ENCODE measurements at places on chromosomes 12 and 14. TPM values are rescaled to one million over a fixed set of nuclear protein-coding genes. Genes with fewer than 3 reads are reported as not detected.

PRR4 gene
- 12.2 TPM for total RNA-seq

- no peak for DNase-seq
These were observed 21.4 kb downstream of the OTUB2 start for GRCh38 chr14:94047581-94047980.

DNA sequence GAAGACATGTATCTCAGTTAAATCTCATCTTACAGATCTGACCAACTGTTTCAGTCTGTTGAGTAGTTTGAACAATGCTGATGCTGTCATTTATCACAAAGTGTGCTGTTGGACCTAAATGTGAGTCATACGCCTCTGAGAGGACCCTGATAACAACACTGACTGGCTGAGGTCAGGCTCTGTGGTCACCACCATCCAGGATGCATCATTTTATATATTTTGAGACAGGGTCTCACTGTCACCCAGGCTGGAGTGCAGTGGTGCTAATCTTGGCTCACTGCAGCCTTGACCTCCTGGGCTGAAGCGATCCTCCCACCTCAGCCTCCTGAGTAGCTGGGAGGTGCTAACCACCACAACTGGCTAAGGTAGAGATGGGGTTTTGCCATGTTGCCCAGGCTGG, 181.0 kb upstream of the RGS6 start:
- DNase-seq: no peak

CCDC196 gene
- total RNA-seq: not detected

DNA sequence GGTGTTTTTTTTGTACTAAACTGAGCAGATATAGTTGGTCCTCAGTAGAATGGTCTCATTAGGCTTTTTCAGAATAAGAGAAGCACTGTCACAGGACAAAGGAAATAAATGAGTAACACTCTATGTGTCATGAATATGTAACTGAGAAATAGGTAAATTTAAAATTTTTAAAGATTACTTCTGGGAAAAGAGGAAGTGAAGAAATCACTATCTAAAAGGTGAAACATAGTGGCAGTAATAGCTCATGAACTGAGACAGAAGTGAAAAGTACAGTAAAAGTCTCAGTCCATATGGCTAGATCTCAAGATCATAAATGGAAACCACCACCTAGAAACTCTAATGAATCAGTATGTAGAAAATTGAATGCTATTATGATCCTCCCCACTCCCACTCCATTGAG, 89.3 kb upstream of the TTC7B start:
- no peak for DNase-seq

- DNase-seq: peak; percentile 18
These were observed 102.4 kb upstream of the E2F7 start for GRCh38 chr12:77167801-77168200.

KCNK10 gene
- under 0.01 TPM for total RNA-seq

TAC3 gene
- total RNA-seq: not detected

DNA sequence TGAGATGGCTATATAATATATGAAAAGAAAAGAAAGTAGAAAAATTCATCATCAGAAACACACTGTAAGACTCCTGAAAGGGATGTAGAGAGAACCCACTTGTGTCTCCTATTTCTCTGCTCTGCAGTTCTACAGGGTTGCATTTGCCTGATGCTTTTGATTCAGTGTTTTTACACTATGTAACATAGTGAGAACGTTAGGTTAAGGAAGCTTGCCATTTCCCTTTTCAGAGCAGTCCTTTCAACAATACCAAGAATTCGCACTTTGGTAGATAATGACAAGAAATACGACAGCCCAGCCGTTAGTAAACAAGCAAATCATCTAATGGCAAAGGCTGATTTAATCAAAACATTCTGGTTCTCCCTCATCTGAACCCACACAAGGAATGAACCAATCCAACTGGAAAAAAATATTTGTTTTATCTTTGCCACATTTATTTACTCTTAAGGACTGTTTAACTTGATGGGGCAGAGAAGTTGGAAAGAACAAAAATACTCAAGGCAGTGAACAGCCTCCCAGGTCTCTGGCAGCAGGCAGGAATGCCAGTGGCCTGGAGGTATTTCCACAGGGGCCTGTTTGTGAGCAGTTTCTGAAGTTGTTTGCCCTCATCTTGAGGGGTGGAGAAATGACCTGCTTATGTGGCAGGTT, 30.8 kb upstream of the SOCS2 start:
- no peak for DNase-seq

GRCh38 chr12:126210026-126210425, 1144.8 kb downstream of the AACS start:
- DNase-seq: no peak

DNA sequence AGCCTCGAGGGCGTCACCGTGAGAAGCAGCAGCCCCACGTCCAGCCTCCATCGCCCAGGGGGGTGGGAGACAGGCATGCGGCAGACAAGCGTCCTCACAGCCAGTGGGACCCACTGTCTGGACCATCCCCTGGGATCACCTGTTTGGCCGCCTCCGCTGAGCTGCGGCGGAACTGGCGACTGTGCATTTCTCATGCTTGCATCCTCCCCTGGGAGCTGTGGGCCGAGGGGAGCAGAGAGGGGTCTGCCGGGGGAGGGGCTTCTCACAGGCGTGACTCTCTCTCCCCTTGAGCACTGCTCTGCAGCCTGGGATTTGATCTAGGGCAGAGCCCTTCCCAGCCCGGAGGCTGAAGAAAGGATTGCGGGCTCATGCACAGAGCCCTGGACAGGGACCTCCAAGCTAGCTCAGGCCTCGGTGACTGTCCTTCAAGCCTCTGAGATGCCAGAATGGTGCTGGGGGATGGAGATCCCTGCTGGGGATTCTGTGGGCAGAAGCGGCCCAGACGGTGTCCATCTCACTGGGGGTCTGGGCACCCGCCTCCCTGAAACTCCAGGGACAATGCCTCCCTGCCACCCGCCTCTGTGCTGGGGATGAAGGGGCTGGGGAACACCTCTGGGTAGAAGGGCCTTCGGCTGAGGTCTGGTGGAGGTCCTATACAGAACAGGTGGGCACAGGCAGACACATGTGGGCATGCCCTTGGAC, 61.1 kb downstream of the PRIMA1 start:
- no peak for DNase-seq

DNA sequence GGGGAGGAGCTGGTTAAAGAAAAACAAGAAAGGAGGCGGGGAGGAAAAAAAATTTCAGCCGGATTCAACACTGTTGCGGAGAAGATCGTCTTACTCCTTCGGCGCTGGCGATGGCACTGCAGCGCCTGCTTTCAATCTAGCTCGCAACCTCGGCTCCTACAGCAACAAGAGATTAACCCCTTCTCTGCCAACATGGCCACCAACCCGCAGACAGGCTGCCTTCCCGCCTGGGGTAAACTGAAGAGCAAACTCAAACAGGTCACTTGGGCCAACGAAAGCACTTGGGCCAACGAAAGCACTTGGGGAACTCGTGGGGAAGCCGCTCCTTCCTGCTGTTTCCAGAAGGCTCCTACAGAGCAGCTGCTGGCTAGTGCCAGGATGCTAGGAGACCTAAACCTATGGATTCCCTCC, 73.7 kb downstream of the CIT start:
- DNase-seq: no peak

DNA sequence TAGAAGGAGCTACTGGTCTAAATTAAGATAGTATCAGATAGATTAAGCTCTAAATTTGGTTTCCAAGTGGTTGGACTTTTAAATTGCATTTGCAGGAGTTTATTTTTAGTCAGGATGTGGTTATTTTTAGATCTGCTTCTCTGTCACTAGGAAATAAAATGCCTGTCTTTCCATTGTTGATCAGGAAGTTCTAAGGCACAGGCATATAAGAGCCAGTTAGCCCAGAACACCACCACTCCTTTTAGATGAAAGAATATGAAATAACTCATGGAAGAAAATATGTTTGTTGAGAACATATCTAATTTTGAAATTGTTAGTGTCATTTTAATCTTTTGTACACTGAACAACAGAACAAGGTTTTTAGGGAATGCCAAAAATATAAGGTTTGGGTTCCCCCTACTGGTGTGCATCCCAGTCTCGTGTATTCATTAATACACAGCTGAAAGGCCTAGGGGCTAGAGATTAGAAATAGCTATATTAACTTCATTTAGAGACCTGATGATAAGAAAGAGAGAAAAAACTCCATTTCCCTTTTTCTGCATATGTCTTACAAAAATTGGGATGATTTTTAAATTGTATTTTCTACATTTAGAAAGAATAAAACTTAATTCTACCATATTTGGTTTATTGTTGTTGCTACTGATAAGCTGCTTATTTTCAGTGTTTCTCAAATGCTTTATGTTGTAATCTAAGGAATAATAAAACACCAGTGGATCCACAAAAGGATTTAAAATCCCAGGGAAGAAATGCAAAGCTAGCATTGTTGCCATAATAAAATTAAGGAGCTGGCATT, 67.2 kb downstream of the RIC8B start:
- DNase-seq: peak; percentile 17

TMTC3 gene
- 43.1 TPM for total RNA-seq

CLBA1 gene
- 11.0 TPM for total RNA-seq

- peak; percentile 54 for DNase-seq
These were observed 551 bp downstream of the RAP1B start for GRCh38 chr12:68611094-68611805.

KRT79 gene
- total RNA-seq: not detected

- DNase-seq: no peak
These were observed 9.7 kb downstream of the MLEC start for GRCh38 chr12:120696626-120697025.

DNA sequence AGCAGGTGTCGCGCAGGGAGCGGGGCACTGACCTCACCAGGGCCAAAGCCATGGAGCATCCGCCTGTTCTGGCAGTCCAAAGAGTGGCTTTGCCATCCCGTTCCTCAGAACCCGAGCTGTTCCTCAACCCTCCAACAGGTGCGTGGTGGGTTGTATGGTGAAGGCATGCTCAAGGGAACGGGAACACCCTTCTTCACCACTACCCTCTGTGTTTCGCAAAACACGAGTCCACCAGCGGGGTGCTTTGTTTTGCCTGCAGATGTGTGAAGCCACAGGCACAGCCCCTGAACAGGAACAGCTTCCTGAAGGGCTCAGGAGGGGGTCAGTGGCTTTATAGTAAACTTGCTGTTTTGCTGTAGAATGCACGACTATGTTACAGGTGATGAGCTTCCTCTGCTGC, 52.7 kb downstream of the SMOC1 start:
- DNase-seq: no peak

DNA sequence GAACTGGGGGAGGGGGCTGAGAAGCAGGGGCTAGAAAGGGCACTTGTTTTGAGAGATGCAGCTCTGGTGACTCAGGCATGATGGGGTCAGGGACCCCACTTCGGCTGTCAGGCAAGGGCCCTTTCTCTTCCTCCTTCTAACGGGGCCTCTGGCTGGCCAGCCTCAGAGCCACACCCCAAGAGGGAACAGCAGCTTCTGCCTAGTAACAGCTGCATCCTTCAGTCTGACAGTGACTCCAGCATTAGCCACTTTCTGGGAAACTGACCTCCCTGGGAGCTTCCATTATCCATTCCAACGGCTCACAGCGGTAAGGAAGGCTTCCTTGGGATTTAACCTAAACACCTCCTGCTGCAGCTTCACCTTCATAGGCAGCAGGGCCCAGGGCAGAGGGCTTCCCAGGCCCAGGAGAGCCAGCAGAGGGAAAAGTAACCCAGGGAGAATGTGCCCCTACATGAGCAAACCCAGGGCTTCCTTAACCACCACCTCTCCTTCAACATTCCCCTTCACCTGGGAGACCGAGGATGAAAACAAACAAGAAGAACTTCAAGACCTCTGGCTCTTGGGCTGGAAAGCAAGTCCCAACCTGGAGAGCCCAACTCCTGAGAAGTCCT, 2.7 kb downstream of the NCKAP5L start:
- peak; percentile 46 for DNase-seq

DNA sequence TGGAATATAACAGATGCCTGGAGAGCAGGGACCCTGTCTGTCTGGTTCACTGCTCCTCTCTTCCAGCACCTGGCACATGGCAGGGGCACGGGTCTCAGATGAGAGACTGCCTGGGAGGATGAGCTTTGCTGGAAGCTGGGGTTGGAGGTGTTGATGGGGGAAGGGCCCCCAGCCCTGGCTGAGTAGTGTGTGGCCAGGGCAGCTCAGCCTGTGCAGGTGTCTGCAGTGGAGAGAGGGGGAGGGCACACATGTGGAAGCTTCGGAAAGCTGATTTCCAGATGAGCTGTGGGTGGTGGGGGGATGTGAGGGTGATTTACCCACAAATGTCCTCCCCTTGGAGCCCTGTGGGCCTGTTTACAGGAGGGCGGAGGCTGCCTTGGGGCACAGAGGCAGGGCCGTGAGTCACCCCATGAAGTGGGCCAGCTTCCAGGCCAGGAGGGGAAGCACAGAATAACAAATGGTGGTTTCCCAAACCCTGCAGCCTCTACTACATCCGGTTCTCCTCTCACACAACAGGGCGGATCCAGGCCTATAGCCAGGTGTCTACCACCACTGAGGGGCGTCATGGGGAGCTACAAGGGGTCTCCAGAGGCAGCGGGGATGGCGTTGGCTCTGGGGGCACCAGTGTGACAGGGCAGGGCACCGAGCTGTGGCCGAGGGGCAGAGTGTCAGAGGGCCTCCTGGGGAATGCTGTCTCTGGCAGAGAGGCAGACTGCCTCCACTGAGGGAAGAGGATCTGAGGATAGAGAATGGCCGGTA, 11.0 kb downstream of the KRT7 start:
- DNase-seq: peak; percentile 96

FAM222A gene
- 0.16 TPM for total RNA-seq

- no peak for DNase-seq
These were observed 15.2 kb downstream of the ACIN1 start for GRCh38 chr14:23079716-23080115.

GRCh38 chr14:95085321-95085720, 72.0 kb downstream of the DICER1 start:
- DNase-seq: no peak

Measured in mammary epithelial cell (primary cell).